NCI-H187 treated with DMSO at 0.1 percent for 48 hours (cell line): ENCODE measurements at places on chromosomes 2 and 18.

GRCh38 chr2:39068299-39069135, 52.3 kb downstream of the SOS1 start:
- DNase-seq, result no peak

- DNase-seq, result no peak
Measured at GRCh38 chr18:58922995-58923394, 58.3 kb downstream of the ZNF532 start.

- DNase-seq, result no peak
Measured at GRCh38 chr2:195594919-195595694, 61.9 kb upstream of the SLC39A10 start.

DNA sequence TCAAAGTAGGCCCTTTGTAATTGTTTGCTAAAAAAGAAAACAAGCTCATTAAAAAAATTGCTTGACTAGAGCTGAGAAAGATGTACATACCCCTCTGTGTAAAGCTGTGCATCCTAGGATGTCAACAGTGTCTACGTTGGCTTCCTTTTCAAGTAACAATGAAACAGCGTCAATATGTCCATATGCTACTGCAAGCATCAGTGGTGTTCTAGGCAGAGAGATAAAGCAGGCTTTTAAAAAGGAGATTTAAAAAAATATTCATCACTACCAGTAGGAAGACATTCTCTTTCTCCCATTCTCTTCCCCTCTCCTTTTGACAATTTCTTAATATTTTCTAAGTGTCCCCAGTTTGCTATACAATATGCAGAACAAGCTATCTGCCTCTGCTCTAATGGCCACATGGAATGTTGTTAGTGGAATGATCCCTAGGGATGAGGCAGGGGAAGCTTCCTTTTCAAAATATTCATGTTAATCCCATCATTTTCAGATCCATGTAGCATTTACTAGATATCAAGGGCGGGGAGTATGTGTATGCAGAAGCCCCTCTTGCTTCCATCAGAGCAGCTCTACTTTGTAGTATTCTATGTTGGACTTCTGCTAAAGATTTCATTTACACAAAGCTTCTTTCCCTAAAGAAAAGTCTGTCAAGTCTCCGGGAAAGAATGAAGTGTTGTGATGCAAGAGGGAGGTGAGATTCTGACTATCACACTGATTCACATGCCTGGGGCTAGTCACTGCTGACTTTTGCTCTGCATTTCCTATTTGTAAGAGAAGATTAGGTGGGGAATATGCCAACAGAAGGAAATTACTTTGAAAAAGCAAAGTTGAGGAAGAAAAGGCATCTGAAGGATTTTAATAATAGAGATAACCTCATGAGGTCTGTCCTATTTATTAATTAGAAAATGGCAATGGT, 81.5 kb upstream of the PGAP1 start:
- DNase-seq, result no peak

DNA sequence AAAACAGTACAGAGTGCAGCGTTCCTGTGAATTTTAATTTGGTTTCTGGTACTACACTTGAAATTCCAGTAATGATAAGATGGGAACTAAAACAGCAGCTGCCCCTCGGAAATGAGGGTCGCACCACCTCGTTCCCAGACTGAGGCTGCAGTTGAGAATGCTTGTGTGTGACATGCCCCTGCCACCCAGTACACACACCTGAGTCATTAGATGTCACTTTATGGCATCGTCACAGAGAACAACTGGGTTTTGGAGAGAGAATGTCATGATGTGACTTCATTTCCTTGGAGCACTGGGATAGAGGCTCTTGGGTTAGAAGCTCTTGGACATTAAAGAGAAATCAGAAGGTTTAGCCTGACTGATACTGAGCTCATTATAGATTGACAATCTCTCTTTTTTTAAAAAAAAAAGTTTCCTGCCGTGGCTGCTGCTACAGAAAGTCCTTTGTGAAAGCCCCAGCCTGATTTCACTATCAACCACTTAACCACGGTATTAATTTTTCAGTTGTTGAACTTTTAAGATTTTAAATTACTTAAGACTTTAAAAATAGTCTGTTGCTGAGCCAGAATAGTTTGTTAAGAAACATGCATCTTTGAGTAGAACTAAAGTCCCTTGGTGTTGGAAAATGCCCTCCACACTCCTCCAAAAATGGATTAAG, 24.5 kb downstream of the BCL2L11 start:
- no peak for DNase-seq

GRCh38 chr2:195818526-195818925, 161.5 kb downstream of the SLC39A10 start:
- no peak for DNase-seq

GRCh38 chr18:55416791-55417190, 171.2 kb downstream of the TCF4 start:
- DNase-seq, result no peak

DNA sequence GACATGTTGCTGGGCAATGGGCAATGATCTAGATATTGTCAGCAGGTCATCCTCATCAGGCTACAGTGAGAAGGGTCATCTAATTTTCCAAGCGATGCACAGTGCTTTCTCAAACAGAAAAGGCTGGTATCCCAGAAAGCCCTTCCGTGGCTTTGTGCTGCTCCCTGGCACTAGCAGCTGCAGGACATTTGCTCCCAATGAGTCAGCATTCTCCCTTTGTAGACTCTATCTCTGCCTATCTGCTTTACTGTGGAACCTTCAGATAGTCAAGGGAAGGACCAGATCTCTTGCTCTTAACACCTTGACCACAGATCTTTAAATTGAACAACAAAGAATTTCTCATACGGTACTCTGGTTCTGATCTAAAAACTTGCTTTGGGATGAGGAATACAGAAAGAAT, 101.4 kb downstream of the CDH2 start:
- no peak for DNase-seq

DNA sequence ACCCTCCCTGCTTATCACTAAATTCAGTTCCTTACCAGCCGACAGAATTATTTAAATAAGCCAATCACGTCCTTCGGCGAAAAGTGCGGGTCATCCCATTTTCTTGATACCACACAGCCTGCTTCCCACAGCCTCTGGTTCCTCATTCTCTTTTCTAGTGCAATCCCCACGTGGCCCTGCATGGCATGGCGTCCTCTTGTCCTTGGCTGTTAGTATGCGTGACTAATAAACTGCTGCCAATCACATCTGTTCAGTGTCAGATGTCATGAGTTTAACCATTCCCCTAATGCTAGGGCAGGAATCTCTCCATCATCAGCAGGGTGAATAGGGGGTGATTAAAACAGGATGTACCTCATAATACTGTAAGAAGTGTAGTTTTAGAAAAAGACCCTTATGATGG, 62.8 kb upstream of the TSPYL6 start:
- no peak for DNase-seq

GRCh38 chr18:57841568-57841967, 38.5 kb upstream of the ATP8B1 start:
- no peak for DNase-seq

DNA sequence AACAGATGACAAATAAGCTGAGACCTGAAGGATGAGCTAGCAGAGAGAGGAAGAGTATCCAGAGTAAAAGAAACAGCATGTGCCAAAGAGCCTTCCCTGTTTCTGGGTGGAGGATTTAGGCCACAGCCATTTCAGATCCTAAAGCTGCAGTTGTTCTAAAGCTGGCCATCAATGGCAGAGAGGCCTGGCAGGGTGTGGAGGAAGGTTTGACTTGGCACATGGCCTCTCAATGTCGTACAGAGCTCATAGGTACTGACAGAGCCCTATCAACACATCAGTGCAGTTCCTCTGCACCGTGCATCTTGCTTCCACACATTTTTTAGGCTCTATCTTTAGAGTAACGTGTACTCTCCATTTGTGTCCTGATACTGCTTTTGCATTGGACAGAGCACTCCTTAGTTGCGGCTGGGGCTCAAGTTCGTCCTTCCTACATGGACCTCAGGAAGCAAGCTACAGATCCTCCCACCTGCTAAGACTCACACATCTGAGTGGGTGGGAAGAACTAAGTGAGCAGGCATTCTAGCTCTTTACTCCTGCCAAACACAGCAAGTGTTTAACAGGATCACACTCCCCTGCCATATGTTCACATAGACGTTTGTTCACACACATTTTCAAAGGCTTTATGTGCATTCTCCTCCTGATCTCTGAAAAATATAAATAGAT, 3.0 kb upstream of the CHMP3 start:
- no peak for DNase-seq

GRCh38 chr2:137096693-137097092, 331.3 kb downstream of the THSD7B start:
- DNase-seq, result no peak

DNA sequence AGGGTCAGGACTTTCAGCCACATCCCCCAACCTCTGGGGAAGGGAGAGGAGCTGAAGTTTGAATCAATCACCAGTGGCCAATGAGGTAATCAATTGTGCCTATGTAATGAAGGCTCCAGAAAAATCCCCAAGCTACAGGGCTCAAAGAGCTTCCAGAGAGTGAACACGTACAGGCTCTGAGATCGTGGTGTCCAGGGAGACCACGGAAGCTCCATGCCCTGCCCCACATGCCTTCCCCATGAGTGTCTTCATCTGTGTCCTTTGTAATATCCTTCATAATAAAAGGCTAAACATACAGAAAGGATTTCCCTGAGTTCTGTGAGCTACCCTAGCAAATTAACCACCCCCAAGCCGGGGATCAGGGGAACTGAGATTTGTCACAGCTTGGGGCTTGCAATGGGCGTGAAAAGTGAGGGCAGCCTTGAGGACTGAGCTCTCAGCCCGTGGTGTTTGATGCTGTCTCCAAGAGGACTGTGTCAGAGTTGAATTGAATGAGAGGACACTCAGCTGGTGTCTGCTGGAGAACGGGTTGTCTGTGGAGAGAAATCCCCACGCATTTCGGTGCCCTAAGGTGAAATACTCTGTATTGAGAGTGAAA, 25.5 kb upstream of the TUBB6 start:
- DNase-seq, result no peak

GRCh38 chr2:11709293-11709692, 37.1 kb upstream of the LPIN1 start:
- DNase-seq, result no peak

DNA sequence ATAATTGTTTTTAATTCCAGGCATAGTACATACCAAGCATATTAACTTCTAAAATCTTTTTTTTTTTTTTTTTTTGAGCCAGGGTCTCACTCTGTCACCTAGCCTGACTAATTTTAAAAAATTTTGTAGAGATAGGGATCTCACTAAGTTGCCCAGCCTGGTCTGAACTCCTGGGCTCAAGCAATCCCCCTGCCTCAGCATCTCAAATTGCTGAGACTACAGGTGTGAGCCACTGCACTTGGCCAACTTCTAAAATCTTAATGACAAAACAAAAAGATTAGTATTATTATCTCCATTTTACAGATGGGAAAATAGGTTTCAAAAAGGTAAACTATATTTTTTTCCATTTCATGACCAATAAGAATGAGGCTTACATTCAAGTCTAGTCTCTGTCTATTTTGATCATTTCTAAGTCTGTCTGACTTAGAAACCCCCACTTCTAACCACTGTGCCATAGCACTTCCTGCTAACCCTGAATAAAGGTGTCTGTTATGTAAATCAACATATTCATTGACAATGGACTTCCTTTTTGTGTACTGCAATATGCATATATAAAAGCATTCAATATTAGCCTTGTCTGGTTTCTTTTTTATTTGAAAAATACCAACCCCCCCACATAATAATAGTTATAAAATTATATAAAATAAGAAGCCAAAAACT, 28.7 kb upstream of the ZEB2 start:
- no peak for DNase-seq
